ENCODE measurements at places on chromosomes 11 and 22.

DNA sequence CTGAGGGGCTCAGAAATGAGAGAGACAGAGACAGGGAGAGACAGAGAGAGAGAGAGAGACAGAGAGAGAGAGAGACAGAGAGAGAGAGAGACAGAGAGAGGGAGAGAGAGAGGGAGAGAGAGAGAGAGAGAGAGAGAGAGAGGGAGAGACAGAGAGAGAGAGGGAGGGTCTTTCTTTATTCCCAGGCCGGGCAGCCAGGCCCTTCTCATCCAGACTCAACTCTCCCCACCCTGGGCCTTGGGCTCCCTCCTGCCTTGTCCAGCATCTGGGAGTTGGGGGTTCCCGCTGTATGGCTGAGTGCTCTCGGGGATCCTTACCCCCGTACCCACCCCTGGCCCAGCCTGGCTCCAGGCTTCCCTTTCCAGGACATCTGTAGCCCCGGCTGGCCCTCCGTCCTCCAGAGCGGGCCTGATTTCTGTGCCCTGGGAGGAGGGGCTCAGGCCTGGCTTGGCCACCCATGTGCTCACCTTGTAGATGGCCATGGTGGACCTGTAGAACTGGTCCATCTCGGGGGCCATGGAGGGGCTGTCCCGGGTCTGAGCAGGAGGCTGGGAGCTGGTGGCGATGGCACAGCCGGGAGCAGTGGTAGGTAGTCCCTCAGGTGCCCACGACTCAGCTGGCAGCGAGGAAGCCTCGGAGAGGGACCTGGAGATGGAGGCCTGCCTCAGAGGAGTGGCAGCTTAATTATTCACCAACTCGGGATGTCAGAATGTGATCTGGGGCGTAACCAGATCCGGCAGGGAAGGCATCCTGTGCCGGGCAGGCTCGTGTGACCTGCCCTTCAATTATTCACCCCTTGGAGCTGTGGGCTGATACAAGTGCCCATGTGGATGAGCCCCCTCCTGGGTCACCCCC is at the start of gene BAIAP2L2:
Gene BAIAP2L2, minus strand, starts transcription at position 677 of the 855 bp plus-strand sequence. Its CDS starts 159 bp downstream, at position 518.
- no peak for DNase-seq
- no peak within 1 kb of the TSS for H3K27ac ChIP-seq
- no peaks in the 10 kb centered on the region for H3K4me1 ChIP-seq
- H3K27me3 ChIP-seq: no peaks in the 10 kb centered on the region
- H3K4me3 ChIP-seq: no peak within 1 kb of the TSS
- H3K36me3 ChIP-seq: no peaks in the 10 kb centered on the region

DNA sequence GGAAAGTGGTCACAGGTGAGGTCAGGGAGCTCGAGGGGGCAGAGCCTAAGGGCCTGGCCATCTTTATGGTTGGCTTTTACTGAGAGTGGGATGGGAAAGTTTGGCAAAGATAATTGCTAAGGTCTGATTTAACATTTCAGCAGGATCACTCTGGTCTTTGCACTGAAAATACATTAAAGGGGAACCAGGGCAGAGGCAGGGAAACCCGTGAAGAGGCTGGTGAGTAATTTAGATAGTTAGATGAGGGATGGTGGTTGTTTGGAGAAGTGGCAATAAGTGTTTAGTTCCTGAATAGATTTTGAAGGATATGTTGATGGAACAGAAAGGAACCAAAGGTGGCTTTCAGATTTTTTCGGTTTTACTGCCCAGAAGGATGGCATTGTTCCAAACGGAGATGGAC is 50.8 kb downstream of the SCN3B start:
- peaks cover 26% of the 10 kb centered on the region for H3K36me3 ChIP-seq
- DNase-seq: no peak
- H3K27me3 ChIP-seq: no peaks in the 10 kb centered on the region
- no peak overlapping the region for H3K27ac ChIP-seq
- no peak overlapping the region for H3K4me3 ChIP-seq
- H3K4me1 ChIP-seq: no peaks in the 10 kb centered on the region

- H3K4me3 ChIP-seq: no peak overlapping the region
- peaks cover 5% of the 10 kb centered on the region for H3K36me3 ChIP-seq
- no peaks in the 10 kb centered on the region for H3K27me3 ChIP-seq
- no peak for DNase-seq
Observed at GRCh38 chr11:108135845-108136544, 14.6 kb downstream of the ACAT1 start.

DNA sequence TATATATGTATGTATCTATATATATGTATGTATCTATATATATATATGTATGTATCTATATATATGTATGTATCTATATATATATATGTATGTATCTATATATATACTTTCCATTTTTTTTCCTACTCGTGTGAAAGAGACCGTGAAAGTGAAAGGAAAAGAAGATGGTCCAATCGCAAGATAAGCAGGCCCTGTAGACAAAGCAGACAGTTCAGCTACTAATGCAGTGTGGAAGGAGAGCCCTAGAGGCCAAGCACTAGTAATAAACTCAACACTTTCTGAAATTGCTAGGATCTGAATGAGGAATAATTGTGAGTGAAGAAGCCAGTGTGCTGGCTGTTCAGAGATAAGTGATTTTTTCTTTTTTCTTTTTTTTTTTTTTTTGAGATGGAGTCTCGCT is 47.2 kb downstream of the MCHR1 start:
- H3K36me3 ChIP-seq: no peaks in the 10 kb centered on the region
- H3K4me1 ChIP-seq: peaks cover 13% of the 10 kb centered on the region
- peak; percentile 50 for DNase-seq
- H3K4me3 ChIP-seq: no peak overlapping the region

DNA sequence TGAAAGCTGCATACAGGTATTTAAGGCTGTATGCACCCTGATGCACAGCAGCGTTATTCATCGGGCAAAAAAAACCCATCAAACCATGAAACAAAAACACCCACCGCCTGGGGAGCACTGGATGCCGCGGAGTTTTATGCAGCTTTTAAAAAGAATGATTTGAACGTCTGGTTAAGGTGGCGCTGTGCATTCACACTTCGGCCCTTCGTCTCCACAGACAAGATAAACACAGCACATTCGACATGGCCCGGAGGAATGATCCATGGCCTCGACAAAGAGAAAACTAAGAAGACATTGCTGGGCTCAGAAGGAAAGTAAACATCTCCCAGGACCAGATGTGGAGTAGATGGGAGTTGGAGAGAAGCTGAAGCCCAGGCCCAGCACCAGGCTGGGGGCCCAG is 40.8 kb upstream of the GAL start:
- no peaks in the 10 kb centered on the region for H3K36me3 ChIP-seq
- H3K27ac ChIP-seq: no peak overlapping the region
- DNase-seq: peak; percentile 41
- H3K4me3 ChIP-seq: no peak overlapping the region
- H3K27me3 ChIP-seq: no peaks in the 10 kb centered on the region

- no peak overlapping the region for H3K27ac ChIP-seq
- no peaks in the 10 kb centered on the region for H3K36me3 ChIP-seq
- H3K4me1 ChIP-seq: no peaks in the 10 kb centered on the region
- DNase-seq: peak; percentile 90
- no peak overlapping the region for H3K4me3 ChIP-seq
Observed at GRCh38 chr11:36233204-36233603, 56.0 kb downstream of the COMMD9 start.

DNA sequence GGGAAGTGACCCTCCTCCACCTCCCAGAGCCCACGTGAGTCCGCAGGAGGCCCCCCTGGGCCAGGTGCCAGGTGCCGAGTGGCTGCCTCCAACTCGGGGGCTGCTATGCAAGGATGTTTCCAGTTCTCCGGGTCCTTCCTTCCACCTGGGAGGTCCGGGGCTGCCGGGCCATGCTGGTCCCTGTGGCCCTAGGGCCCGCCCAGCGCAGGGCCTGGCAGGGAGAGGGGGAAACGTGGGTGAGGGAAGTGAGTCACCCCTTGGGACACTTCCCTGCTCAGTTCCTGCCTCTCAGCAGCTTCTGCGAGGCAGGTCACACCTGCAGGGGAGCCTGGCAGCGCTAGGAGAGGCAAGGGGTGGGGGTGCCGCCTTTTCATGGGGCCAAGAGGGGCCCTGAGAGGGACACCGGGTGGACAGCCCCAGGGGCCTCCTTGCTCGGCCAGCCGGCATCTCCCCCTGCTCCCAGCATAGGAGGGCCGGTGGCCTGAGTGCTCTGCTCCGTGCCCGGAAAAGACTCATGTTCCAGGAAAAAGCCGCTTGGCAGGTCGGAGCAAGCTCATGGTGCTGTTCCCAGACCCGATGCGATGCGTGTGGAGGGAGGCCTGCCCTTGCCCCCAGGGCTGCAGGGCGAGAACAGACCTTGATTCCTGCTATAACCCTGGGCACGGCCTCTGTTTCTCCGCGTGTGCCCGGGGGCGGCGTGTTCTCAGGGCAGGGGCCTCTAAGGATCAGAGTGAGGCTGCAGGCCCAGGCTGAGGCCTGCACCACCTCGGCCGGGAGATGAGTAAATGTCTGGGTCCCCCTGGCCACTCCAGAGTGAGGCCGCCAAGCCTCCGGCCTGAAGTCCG is 30.3 kb upstream of the WNT7B start:
- H3K36me3 ChIP-seq: no peaks in the 10 kb centered on the region
- H3K4me3 ChIP-seq: no peak overlapping the region
- no peaks in the 10 kb centered on the region for H3K27me3 ChIP-seq
- no peak overlapping the region for H3K27ac ChIP-seq
- DNase-seq: peak; percentile 82

- H3K27me3 ChIP-seq: no peaks in the 10 kb centered on the region
- no peak overlapping the region for H3K27ac ChIP-seq
- no peak for DNase-seq
- H3K4me3 ChIP-seq: no peak overlapping the region
Observed at GRCh38 chr22:23306438-23306921, 126.2 kb downstream of the BCR start.

- DNase-seq: no peak
- no peaks in the 10 kb centered on the region for H3K27me3 ChIP-seq
- H3K4me3 ChIP-seq: no peak overlapping the region
- no peak overlapping the region for H3K27ac ChIP-seq
- no peaks in the 10 kb centered on the region for H3K4me1 ChIP-seq
- H3K36me3 ChIP-seq: peaks cover 72% of the 10 kb centered on the region
Observed at GRCh38 chr11:59659981-59660380, 8.9 kb downstream of the PATL1 start.

DNA sequence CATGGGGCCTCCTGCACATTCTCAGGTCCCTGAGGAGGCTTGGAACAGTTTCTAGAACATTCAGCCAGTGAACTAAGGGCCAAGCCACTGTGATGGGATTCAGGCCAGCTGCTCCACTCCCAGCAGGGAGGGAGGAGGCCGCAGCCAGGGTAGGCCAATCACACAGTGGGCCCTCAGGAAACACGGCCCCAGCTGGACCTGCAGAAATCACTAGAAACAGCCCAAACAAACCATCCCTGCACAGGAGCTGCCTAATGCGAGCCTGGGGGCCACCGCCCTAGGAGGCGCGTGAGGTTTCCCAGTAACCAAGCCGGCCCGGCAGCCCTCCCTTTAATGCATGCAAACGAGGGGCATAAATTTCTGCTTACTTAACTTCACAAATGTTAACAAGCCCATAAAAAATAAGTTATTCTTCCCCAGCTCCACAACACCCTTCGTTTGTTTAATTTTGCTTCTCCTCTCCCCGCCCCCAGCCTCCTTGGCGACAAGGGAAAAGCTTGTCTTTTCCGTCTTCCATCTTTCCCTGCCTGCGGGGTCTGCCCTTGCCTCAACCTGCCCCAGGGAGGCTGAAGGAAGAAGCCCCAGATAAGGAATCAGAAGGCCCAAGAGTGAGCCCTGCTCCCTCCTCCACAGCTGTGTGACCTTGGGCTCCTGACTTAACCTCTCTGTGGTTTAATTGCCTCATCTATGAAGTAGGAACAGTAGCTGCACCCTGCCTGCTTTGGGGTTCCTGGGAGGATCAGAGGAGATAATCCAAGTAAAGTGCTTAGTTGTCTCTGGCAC is 25.7 kb downstream of the ELFN2 start:
- no peak overlapping the region for H3K4me3 ChIP-seq
- DNase-seq: no peak
- no peaks in the 10 kb centered on the region for H3K27me3 ChIP-seq
- H3K4me1 ChIP-seq: no peaks in the 10 kb centered on the region

- no peak overlapping the region for H3K4me3 ChIP-seq
- no peaks in the 10 kb centered on the region for H3K36me3 ChIP-seq
- H3K27ac ChIP-seq: no peak overlapping the region
Observed at GRCh38 chr22:38097557-38098409, 12.7 kb downstream of the BAIAP2L2 start.

DNA sequence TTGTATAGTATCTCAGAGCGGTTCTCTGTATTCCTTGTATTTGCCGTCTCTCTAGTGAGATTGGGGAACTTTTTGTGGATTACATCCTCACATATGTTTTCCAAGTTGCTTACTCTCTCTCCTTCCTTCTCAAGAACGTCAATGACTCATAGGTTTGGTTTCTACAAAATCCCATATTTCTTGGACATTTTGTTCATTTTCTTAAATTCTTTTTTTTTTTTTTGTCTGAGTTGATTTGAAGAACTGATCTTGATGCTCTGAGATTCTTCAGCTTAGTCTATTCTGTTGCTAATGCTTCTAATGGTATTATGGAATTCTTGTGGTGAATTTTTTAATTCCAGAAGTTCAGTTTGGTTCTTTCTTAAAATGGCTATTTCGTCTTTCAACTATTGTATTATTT is 28.4 kb upstream of the SLN start:
- H3K27me3 ChIP-seq: no peaks in the 10 kb centered on the region
- no peak for DNase-seq
- no peak overlapping the region for H3K27ac ChIP-seq

DNA sequence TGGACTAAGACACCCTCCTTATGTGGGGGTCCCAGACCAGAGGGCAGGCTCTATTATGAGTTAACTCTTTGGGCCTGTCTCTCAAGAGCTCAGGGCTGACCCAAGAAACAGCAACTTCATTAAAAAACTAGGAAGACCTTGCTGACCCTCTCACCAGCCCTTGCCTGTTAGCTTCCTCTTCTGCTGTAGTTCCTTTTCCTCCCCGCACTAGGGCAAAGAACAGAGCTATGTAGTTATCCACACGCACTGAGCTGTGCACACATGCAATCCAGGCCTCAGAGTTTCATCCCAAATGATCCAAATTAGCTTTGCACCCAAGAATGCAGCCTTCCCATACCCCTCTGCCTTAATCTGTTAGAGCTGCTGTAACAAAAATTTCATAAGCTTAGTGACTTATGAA is 539.6 kb upstream of the CADM1 start:
- no peak overlapping the region for H3K4me3 ChIP-seq
- H3K36me3 ChIP-seq: no peaks in the 10 kb centered on the region
- H3K27me3 ChIP-seq: peaks cover 10% of the 10 kb centered on the region
- H3K27ac ChIP-seq: no peak overlapping the region
- peaks cover 14% of the 10 kb centered on the region for H3K4me1 ChIP-seq
